ENCODE measurements at places on chromosomes 13 and 19.

DNA sequence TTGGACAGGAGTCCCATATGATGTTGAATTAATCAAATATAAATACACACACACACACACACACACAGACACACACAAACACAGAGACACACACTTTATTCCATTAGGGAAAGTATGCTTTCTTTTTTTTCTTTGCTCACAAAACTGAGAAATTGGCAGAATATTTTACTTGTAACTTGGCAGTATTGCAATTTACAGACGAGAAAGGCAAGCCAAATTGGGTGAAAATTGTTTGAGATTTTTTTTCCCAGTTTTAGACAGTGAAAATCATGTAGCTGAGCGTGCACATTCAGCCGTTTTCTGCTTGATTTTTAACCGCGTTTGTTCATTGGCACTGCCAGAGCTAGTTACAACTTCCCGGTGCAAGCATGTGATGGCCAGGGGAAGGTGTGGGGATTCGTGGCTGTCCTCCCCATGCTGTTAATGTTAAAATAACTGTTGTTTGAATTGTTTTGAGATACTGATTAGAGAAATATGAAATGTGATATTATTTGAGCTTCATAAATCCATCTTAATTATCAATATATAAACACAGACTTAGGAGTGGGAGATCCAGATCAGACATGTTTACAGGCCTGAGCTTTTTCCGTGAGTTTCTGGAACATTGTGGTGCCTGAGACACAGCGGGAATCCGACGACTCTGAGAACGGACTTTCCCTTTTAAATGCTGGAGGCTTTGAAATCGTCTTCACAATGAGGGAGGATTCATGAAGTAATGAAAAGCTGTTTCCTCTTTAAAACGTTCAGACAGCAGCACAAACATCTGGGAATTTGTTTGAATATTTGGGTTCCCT, 125.5 kb downstream of the KCNRG start:
- DNase-seq = no peak

- DNase-seq = no peak
These were observed 3.5 kb upstream of the ZNF358 start for GRCh38 chr19:7512400-7512851.

DNA sequence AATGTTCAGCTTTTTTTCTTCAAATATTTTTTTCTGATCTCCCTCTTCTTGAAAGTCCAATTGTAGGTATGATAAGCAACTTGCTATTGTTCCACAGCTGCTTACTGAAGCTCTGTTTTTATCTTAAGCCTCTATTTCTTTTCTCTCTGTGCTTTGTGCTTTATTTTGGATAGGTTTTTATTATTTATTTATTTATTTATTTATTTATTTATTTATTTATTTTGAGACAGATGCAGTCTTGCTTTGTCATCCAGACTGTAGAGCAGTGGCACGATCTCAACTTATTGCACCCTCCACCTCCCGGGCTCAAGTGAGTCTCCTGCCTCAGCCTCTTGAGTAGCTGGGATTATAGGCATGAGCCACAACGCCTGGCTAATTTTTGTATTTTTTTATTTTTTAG, 199.4 kb downstream of the KLF12 start:
- no peak for DNase-seq

DNA sequence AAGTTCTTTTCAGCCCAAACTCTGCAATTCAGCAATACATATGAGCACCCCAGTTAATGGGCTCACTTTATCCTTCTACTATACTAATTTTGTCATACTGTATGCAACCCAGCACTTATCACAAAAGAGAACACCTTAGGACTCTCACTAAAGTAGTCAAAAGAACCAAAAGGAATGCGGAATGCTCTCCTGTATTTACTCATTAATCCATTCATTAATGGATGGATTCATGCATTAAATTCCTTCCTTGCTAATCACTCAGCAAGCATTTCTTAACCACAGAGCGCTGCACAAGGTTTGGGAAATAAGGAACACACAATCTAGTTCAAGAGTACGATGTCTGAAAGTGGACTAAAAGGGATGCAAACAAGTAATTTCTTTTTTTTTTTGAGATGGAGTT, 12.8 kb upstream of the DOCK9 start:
- no peak for DNase-seq

GRCh38 chr13:23180711-23181110, at the start of gene SGCG:
SGCG (plus strand) TSS chr13:23180979; CDS start chr13:23203695, 22,716 bp downstream.
- DNase-seq = no peak

DNA sequence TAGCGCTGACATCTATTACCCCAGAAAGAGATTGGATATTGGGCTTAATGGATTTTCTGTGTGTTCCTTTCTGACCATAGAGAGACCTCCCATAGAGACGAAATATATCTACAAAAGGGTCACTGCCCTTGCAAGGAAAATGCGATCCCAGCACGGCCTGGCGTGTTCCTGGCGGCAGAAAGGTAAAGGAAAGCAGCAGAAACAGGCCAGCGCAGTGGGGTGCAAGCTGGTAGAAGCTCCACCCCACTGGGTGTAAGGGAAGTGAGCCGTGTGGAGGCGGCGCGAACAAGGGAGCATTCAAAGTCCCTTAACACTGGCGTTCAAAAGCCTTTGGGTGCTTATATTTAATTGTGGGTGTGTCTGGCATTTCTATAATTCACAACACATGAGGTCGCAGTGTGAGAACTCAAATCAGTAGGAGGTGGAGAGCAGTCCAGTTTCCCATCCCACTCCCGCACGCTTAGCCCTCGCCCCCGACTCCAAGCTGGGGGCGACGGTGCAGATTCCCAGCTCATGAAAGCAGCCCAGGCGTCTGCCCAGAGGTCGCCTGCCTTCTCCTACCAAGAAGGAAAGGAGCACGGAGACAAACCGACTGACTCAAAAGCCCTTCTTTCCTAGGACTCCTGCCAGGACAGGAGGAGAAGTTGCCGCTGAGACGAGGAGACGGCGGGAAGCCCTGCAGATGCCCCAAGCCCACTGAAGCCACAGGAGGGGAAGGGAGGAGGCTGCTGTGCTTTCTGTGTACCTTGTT, 478.4 kb downstream of the FOXO1 start:
- DNase-seq = no peak

- DNase-seq = no peak
These were observed 236.2 kb upstream of the HTR2A start for GRCh38 chr13:47133011-47133445.

DNA sequence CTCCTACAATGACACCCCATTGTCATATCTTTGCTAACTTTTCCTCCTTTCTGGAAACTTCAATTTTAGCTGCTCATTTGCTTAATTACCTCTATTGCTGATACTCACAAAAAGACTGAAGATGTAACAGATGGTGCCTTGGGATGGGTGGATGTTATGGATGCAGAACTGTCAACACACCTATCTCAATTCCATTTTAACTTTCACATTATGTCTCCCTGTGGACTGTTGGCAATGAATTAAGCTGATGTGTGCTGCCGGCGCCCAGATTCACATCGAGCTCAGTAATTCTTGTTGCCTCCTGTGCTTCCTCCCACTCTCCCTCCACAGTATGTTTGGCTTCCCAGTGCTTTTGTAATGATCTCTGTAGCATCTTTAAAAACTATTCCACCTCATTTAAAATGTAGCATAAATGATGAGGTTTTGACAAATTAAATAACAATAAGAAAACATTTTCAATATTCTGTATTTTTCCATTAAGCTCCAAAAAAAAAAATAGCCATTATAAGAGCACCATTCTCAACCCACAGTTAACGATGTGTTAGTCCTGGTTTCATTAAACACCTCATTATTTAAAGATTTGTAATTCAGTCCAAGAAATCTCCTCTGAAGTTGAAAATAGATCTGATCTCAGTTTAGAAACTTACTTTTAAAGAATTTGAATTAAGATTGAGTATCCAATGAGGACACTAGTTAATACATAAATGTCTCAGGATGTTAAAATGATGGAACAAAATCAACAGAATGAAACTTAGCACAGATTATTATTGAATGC, 99.9 kb upstream of the FAM216B start:
- DNase-seq = no peak

DNA sequence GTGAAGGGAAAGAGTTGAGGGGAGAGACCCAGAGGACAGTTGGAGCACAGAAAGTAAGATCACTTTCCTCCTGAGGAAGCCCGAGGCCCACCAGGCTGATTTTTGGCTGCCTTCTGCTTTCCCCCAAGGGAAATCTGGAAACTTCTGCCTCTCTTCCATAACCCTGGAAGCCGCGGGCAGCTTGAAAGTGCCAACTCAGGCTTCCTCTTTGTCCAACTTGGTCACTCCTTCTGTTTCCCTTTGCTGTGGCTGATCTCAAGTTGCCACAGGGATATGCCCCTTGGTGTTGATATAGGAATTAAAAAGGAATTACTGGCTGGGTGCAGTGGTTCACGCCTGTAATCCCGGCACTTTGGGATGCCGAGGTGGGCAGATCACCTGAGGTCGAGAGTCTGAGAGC, 5.7 kb upstream of the CD70 start:
- no peak for DNase-seq

GRCh38 chr19:33290956-33291622, 11.2 kb downstream of the CEBPA start:
- no peak for DNase-seq

DNA sequence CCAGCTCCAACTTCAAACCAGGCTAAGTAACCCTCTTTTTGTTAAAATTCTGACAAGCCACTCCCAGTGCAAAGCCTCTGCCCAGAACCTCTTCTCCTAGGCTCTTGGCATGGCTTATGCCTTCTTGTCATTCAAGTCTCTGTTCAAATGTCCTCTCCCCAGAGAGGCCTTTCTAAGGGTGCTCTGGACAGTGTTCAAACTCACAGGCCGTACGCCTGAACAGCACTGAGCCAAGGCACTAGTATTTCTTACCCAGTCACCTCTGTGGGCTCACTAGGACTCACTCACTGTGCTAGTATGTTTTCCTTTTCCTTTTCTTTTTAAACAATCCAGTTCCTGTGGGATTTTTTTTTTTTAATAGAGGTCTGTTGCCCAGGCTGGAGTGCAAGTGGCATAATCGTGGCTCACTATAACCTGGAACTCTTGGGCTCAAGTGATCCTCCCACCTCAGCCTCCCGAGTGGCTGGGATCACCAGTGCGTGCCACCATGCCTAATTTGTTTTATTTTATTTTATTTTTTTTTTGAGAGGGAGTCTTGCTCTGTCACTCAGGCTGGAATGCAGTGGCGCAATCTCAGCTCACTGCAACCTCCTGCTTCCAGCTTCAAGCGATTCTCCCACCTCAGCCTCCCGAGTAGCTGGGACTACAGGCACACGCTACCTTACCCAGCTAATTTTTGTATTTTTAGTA, 2.3 kb upstream of the ASF1B start:
- no peak for DNase-seq

- no peak for DNase-seq
These were observed 17.7 kb downstream of the TMEM161A start for GRCh38 chr19:19120308-19121231.

DNA sequence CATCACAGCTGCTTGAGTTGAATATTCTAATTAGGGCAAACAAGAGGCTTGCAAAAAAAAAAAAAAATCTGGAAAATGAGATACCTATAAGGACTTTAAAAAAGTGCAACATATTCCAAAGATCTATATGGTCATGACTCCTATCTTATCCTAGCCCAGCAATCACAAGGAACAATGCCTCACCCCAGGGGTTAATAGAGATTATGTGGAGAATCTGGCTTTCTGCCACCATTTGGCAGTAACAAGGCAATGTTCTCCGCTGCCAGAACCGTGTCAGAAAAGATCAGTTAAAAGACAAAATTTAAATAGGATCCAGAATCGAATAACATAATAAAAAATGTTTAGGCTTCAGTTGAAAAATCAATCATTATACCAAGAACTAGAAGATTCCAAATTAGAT, 1643.2 kb upstream of the PRR20A start:
- DNase-seq = no peak

- no peak for DNase-seq
These were observed 27.4 kb upstream of the DCLK1 start for GRCh38 chr13:36158611-36159010.

GRCh38 chr19:43767316-43767715, 12.6 kb upstream of the SMG9 start:
- no peak for DNase-seq

DNA sequence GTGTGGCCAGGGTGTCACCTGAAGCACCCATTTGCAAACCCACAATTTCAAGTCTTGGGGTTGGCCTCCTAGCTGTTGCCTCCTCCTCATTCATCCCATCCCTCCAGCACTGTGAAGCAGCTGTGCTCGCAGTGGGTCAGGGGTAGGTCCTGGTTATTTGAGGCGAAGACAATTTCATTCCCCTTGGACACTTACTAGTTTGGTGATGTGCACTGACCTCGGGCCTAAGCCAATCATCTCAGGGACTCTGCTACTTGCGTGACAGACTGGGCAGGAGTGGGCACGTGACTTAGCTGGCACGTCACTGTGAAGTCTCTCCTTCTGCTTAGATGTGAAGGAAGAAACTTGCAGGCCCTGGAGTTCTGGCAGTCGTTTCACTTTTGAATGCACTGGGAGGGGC, 3.5 kb upstream of the ATP11A start:
- DNase-seq = no peak

DNA sequence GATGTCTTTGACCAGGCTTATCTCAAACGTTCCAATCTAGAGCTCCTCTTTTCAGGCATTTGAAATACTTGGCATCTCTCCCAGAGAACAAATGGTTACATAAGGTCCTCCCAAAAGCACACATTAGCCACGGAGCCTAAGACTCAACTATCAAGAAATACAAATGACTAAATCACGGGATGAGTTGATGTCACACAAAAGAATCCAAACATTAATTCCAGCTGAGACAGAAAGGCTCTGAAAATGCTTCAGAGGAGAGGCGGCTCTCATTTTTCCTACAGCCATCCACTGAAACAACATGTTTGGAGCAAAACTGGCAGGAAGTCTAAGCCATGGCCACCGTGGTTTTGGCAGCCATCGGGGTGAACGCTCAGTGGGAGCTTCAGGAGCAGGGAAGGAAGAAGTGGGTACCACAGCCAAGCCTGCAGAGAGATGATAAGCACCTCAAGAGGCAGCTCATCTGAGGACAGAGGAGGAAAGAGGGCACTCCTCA, 122.5 kb downstream of the STK24 start:
- DNase-seq = no peak

DNA sequence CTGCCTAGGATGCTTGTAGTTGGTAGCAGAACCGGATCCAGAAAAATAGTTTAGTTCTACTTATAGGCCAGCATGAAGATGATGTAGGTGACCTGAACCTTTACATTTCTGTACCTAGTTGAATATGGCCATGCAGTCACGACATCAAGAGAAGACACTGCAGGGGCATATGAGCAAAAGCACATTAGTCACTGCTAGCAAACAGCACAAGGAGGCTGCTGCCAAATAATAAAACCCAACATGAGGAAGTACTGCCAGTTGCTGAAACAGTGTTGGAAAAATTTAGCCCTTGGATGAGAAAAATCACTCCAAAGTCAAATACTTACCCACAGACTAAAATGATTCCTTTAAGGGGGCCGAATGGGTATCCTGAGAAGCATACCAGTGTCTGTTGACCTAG, 20.8 kb downstream of the ERICH6B start:
- DNase-seq = no peak

GRCh38 chr13:50543782-50544181, 299.7 kb downstream of the DLEU7 start:
- DNase-seq = no peak

All from stimulated activated CD4-positive, alpha-beta T cell treated with anti-CD3 and anti-CD28 coated beads, TNF-alpha, amount 100 ng/mL, for 1 hour (primary cell).